ENCODE measurements at places on chromosomes 4 and X. TPM values are rescaled to one million over a fixed set of nuclear protein-coding genes. Genes with fewer than 3 reads are reported as not detected.

RTL3 gene
- not detected for polyA plus RNA-seq

KCND1 gene
- polyA plus RNA-seq, result 0.06 TPM

TEC gene
- 1.6 TPM for polyA plus RNA-seq

VCX3A gene
- not detected for polyA plus RNA-seq

GPRASP2 gene
- polyA plus RNA-seq, result 1.0 TPM

TBC1D9 gene
- not detected for polyA plus RNA-seq

- DNase-seq, result no peak
Observed at GRCh38 chr4:105147016-105147552, 408 bp downstream of the TET2 start.

DNA sequence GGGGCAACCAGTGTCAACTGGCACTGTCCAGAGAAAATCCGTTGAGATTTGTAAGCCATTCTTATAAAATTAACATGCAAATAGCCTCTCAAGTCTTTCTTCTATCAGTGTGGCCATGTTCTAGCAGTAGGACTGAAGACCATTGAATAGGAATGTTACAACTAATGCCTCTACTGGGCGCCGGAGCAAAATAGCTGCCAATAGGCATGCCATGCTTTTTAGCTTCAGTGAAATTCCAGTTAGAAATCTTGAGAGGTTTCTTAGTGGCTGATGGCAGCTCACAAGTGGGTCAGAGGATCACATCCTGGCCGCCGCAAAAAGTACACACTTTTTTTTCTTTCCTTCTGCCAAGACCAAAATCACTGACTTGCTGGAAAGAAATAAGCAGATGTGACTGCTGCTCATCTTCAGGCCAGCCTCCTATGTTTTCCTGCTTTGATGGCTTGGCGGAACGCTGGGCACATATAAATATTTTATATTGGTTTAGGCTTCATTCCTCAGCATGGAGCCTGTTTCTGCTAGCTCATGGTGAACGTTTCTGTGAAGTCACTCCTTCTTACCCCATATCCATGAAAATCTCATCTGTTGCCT, 293.1 kb downstream of the TENM3 start:
- DNase-seq, result no peak

GRCh38 chrX:19566359-19567222, 51.3 kb upstream of the MAP3K15 start:
- DNase-seq, result no peak

DNA sequence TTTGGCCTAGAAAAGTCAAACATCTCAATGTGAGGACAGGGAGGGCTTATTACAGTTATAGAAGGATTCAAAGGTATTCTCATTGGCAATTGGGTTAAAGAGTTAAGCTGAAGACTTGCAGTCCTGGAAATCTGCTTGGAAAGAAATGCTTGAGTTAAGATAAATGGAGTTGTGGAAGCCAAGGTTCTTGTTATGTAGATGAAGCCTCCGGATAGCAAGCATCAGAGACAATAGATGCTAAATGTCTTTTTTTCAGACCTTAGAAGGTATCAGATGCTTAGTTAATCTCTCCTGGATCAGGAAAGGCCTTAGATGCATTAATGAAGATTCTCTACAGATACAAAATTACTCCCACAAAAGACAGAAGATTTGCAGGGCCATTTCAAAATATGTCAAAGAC, 299.3 kb downstream of the CFAP47 start:
- DNase-seq, result no peak

DNA sequence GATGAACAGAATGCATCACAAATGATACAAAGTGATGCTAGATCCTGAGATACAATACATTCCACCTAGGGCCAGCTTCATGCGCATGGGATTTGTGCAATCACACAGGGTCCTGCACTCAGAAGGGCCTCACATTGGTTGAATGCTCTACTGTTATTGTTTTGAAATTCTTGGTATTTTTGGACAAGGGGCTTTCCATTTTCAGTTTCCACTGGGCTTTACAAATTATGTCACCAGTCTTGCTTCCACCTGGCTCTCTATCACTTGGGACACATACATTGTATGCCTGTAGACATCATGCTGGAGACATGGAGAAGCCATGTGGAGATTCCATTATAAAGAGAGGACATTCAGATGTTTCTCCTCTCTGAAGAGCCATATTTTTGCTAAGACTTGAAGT, 155.8 kb downstream of the NAA11 start:
- no peak for DNase-seq
